ENCODE measurements at places on chromosomes 3 and 15. TPM values are rescaled to one million over a fixed set of nuclear protein-coding genes. Genes with fewer than 3 reads are reported as not detected.

The KPNA4 gene
- 37.2 TPM for total RNA-seq

The SLC9A9 gene
- 0.22 TPM for total RNA-seq

The SEMA6D gene
- total RNA-seq, result not detected

The PRR20G gene
- total RNA-seq, result 0.80 TPM

The TMC3 gene
- not detected for total RNA-seq

The MEIS2 gene
- 8.6 TPM for total RNA-seq

The GP9 gene
- not detected for total RNA-seq

The ARPP21 gene
- total RNA-seq, result 0.16 TPM

The FETUB gene
- total RNA-seq, result not detected

The GUCA1C gene
- total RNA-seq, result not detected

The SHF gene
- total RNA-seq, result 0.65 TPM

The NPAP1 gene
- total RNA-seq, result not detected

The CYP1A2 gene
- total RNA-seq, result 0.05 TPM

The FAM131A gene
- total RNA-seq, result 11.5 TPM

The CCDC54 gene
- total RNA-seq, result not detected

The PHLDB2 gene
- 32.5 TPM for total RNA-seq

The BLM gene
- total RNA-seq, result 11.9 TPM

The KLHL40 gene
- not detected for total RNA-seq

Measured in A549 treated with GW870086 at 1 μM for 4 hours (cell line).